ENCODE measurements at places on chromosomes 6 and 20.

- peak; percentile 96 for DNase-seq
Measured at GRCh38 chr20:49344975-49345374, 67.1 kb upstream of the ZNFX1 start.

DNA sequence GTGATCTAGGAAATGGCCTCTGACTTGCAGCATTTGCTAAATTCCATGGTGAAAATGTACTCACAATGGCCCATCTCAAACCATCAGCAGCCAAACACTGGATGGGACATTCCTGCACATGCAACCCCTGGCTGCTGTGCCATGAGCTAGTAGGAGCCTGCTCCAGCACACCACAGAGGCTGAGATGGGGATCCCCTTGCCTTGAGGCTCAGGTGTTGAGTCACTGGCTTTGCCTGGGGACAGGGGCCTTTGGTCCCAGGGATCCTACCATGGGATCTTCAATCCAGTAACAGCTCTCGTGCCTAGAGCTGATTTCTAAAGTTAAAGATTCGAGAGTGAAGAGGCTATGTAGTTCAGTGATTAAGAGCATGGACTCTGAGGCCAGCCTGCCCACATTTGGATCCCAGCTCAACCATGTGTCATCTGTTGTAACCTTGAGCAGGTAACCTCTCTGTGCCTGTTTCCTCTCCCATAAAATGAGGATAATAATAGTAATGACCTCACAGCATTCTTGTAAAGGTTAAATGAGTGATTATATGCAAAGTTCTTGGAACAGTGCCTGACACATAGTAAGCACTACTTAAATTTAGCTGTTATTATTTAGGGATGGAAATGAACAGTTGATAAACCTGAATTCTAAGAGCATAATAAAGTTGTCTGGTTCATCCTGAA lies 16.4 kb downstream of the FOXQ1 start:
- DNase-seq: no peak

DNA sequence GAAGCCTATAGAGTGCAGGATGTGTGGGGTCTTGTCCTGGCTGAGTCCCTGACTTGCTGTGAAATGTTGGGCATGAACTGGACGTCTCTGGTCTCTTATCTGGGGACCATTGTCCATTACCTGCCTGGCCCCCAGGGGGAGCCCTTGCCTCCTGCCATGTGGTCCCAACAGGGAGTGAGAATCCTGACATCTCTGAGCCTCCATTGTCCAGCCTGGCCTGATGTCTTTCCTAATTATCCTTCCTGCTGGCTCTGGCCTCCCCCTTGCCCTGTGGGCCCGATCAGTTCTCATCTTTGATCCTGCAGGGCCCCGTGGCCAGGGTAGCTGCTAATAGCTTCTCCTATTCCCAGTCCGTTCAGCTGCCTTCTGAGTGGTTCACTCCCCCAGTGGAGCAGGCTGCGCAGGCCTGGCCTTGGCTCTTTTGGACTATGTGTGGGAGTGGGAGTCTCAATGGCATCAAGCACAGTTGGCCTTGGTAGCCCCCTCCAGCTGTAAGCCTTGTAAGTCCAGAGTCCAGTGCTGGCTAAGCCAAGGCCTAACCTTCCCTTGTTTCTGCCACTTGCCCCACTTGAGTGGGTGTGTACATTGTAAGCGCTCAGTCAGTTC lies 77.9 kb upstream of the RALY start:
- DNase-seq: no peak

GRCh38 chr20:63101781-63102720 lies 95.3 kb upstream of the BHLHE23 start:
- no peak for DNase-seq

GRCh38 chr20:56381501-56381900 lies 10.5 kb downstream of the AURKA start:
- no peak for DNase-seq

GRCh38 chr6:37653229-37653628 lies 44.5 kb downstream of the MDGA1 start:
- no peak for DNase-seq

- no peak for DNase-seq
Measured at GRCh38 chr6:45567879-45568278, 190.1 kb upstream of the SUPT3H start.

- no peak for DNase-seq
Measured at GRCh38 chr6:14896475-14896874, 349.4 kb upstream of the JARID2 start.

- DNase-seq: no peak
Measured at GRCh38 chr6:126546541-126547120, 206.7 kb downstream of the CENPW start.

- peak; percentile 65 for DNase-seq
Measured at GRCh38 chr6:82331031-82331773, 32.4 kb upstream of the TPBG start.

DNA sequence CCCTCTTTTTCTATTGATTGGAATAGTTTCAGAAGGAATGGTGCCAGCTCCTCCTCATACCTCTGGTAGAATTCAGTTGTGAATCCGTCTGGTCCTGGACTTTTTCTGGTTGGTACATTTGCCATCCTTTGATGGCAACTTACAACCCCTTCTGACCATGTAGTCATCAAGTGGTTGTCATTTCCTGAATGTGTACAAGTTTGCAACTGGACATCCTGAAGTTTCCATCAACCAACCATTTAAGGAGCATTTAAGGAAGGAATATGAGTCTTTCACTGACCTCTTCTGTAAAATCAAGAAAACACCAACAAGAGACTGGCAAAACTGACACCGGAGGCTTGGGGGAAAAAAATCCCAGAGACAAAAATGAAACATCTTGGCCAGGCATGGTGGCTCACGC lies 97.4 kb downstream of the RIN2 start:
- no peak for DNase-seq

GRCh38 chr6:70377372-70377771 lies 35.9 kb upstream of the FAM135A start:
- DNase-seq: no peak

DNA sequence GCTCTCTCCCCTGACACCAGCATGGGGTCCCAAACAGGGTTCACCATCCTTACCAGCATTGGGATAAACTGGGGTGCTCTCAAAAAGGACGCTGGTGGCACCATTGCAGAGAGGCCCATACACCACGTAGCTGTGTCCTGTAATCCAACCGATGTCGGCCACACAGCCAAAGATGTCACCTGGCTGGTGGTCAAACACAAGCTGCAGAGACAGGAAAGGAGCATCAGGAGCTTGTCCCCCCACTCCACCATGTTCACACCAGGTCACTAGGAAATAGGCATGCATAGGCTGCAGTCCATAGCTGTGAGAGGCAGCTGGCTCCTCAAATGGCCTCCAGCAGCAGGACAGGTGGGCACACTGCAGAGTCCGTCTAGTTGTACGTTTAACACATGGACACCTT lies 28.8 kb upstream of the APMAP start:
- DNase-seq: no peak

DNA sequence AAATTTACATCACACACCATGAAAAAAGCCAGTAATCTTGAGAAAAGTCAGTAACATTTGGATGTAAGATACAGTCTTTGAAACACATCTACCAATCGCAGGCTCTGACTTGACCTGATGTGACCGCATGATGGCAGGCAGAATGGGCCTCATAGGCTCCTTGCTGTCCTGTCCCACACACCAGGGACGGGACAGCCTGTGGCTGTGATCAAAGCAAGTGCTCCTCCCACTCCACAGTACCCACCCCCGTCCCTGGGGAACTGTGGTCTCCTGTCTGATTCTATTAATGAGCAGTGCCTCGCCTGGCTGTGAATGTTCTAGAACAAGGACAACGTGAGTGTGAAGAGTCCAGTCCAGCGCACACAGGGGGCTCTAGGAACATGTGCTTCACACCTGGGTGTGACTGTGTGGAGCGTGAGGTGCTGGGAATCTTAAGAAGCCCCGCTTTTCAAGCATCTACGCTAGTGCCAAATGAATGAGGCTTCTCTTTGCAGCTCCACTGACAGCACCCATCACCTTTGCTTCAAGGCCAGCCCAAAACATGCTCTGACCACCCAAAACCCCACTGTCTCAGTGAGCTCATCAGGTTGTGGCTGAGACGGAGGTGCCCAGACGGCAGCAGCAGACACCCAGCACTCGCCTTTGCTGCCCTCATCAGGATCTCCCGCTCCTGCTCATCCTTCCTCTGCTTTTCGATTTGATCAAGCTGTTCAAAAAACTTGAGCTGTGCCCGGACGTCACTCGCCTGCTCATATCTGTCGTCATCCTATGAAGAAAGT lies 67.1 kb downstream of the TAF4 start:
- no peak for DNase-seq

GRCh38 chr20:7029019-7029418 lies 261.5 kb downstream of the BMP2 start:
- DNase-seq: no peak

DNA sequence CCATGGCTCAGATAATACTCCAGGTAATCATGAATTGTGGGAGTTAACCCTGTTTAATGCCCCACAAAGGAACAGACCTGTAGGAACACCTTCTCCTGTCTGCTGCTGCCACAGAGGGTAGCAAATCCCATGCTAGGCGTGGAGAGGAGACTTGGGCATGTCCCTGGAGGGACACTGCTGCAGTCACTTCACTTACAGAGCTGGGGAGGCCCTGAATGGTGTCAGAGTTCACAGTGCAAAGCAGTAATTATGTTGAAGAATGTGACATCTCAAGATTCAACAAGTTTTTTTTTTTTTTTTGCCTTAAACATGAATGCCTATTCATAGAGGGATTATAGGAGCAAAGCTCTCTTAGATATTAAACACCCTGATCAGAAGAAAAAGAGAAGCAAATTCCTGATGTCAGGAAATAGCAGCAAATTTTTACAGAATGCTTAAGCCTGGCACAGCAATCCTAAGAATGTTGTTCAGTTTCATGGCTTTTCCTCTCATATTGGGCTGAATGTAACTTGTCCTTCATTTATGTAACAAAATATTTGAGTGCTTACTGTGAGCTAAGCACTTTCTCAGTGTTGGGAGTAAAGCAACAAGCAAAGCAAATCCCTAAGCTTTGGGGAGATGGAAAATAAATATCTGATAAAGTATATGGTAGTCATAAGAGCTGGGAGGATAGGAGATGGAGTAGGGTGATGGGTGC lies 45.0 kb downstream of the CARMIL1 start:
- DNase-seq: no peak

GRCh38 chr6:108589244-108589791 lies 28.6 kb downstream of the FOXO3 start:
- DNase-seq: peak; percentile 59

DNA sequence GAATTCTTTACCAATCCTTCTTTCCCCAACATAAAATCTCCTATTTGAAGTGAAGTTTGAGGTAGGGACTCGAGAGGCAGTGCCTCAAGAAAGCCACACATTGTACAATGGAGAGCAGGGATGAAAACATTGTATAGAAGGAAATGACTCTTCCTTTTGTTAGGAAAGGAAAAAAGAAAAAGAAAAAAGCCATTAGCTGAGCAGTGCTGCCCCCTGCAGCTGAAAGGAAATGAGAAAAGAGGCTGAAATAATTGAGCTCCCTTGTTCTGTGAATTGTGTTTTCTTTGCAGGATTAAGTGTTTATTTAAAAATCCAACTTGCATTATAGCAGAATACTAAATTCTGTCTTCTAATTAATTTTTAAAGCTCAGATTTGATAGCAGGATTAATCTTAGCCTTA lies 162.9 kb upstream of the SASH1 start:
- peak; percentile 18 for DNase-seq

GRCh38 chr20:56420940-56421688 lies 9.1 kb downstream of the CASS4 start:
- DNase-seq: peak; percentile 5

DNA sequence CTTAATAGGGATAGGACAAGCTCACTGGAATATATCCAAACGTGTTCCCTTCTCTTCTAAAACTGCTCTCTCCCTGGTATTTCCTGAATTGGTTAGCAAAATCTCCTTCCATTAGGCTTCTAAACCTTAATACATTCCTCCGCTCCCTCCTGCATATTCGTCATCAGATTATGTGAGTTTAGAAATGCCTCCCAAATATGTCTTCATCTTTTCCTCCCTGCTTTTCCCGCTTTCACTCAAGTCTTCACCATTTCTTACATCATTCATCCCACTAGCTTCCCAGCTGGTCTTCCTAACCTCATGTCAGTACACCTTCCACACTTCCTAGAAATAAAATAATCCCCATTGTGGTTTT lies 26.9 kb downstream of the SLC22A16 start:
- DNase-seq: no peak

DNA sequence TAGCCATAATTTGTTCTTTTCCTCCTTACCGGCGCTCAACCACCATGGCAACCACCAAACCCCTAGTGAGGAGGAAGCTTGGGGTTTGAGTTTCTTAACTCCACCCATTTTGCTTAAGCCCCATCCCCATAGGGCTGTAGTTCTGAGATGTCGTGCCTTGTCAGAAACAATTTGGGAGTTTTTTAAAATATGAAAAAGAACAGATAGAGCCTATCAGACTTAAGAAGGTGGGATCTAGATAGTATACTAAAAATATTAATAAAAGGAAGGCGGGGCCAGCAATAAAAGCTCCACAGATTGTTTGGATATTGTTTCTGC lies 5.6 kb downstream of the BRD2 start:
- peak; percentile 43 for DNase-seq

DNA sequence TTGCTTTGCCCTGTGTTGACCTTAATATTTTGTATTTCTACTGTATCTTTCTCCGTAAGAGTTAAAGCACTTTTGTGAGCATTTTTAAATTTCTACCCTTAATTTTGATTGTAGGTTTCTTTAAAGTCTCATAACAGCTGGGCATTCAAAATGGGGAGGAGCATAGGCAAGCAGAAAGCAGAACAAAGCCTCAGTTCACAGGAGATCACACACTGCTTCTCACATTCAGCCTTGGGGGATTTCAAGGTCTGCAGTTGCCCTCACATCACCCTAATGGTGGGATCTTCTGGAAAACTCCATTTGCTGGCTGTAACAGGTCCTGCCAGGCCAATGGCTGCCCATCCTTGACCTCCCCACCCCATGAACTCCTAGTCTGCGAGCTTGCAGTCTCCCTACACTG lies 292.9 kb downstream of the PHACTR1 start:
- no peak for DNase-seq

DNA sequence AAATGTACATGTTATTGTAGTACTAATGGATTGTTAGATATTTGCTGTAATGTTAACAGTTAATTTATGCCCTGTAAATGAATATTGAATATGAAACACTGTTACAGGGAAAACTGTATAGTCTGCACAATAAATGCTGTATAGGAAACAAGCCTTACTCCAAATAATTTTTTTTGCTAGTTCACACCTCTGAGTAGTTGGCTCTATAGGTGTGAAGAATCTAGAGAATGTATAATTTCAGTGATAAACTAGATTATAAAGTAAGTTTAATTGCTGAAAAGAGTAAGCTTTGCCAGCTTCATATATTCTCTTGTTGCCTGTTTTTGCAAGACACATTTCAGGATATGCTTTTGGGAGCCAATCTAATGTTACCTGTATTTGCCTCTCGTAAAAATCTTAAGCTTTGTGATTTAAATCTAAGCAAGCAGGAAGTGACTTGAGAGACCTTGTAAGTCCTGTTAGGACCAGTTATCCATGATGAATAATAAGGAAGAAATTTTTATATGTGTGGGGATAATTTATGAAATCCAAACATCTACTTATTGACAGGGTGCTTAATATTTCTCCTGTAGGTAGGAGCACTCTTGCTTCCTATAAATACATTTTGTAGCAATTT lies 232.4 kb downstream of the ZFAND3 start:
- no peak for DNase-seq

Measured in kidney glomerular epithelial cell (primary cell).